Germinal center (tissue), 1 donor: ENCODE measurements at places on chromosomes 11 and 22.
A peak's percentile ranks its signal among the peaks of the same experiment; 100 is the strongest.

DNA sequence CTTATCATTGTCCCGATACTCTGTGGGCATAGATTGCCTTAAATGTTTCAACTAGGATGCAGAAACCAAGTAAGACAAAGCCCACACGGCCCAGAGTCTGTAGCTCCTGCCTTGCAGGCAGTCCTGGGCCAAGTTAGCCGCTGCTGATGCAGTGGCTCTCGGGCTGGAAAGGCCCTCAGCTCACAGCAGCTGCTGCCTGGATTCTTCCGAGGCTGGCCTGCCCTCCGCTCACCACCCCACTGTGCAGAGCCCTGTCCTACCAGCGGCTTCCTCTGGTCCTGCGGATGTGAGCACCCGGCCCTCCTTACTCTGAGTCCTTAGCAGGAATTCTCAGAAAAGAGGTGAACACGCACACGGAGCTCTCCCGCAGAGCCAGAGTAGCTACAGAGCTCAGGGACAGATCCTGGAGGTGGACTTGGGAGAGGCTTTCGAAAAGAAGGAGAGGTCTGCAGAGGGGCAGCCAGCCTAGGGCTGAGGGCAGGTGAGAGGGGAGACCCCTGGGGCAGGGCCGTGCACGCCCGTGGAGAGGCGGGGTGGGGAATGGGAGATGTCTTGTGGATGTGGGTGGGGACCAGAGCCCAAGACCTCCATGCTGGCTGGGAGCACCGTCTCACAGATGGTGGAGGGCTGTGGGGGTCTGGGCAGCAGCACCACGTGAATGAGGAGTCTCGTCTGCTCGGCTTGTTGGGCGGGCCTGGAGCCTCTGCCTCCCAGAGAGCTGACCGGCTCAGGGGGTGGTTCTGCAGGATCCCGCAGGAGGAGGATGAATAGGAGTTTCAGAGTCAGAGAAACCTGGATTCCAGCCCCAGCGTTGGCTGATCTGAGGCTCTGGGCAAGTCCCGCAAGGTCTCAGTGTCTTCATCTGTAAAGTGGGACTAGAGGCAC lies 117.4 kb upstream of the B3GAT1 start:
- DNase-seq, result no peak

DNA sequence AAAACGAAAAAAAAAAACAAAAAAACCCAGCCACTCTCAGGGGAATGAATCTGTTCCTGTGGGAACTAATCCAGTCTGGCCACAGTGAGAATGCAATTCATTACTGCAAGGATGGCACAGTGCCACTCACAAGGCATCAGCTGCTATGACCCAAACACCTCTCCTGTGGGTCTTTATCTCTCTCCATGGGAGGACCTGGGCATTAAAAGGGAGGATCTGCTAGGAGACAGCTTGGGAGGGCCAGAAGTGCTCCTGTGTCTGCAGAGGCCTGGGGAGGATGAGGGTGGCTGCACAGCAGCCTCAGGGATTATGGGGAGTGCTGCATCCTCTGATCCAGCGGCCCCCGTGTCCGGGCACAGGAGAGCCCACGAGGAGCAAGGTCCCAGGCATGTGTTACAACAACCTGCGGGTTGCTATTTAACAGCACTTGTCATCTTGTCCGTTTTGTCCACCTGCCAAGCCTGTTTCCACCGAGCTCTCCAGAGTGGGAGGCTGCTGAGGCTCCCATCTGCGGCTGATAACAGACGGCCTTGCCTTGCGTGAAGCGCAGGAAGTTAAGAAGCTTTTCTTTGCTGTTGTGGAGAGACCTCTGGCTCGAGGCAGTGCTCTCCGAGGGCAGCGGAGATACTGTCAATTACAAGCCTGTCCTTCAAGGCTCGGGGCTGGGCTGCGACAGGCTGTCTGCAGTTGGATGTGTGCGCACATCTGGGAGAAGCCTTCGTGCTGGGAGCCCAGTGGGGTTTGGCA lies 97.7 kb downstream of the NXPE2 start:
- DNase-seq, result no peak

- DNase-seq, result no peak
These were observed 12.4 kb upstream of the SLC39A13 start for GRCh38 chr11:47396049-47396320.

GRCh38 chr11:103076361-103076760 lies 15.6 kb downstream of the DCUN1D5 start:
- DNase-seq, result no peak

DNA sequence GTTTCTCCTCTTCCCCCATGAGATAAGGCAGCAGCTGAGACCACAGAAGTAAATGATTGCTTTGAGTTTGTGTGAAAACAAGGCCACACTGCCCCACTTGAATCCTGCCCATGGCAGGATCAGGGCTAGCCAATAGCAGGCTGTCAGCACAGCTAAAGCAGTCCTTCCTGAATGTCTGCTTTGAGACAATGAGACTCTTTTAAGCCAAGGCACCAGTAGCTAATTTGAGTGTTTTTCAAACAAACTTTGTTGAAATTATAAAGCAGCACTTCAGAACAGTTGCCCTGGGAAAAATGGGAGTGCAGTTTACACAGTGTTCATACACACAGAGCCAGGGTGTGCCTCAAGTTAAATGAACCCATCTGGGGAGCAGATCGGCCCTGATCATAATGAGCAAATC lies 103.5 kb upstream of the OR5AK2 start:
- DNase-seq, result no peak

- DNase-seq, result no peak
These were observed 23.3 kb upstream of the PHF21B start for GRCh38 chr22:45033136-45033535.

- no peak for DNase-seq
These were observed 10.9 kb downstream of the INS start for GRCh38 chr11:2149864-2150847.

- peak; percentile 66 for DNase-seq
These were observed 26.6 kb upstream of the IL17RA start for GRCh38 chr22:17057959-17058814.

GRCh38 chr22:27772081-27772983 lies 29.2 kb downstream of the MN1 start:
- DNase-seq, result no peak

DNA sequence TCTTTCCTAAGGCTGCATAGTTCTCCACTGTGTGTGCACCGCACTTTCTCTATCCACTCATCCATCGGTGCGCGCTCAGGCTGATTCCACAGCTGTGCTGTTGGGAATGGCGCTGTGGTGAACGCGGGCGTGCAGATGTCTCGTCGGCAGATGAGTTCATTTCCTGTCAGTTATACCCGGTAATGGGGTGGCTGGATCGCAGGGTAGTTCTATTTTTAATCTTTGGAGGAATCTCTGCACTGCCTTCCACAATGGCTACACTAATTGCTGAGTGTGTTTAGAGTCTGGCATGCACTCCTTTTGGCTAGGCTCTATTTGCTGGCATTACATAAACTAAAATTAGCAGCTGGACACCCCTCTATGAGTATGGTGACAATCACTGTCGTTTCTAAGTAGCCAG lies 27.9 kb upstream of the KRTAP5-7 start:
- no peak for DNase-seq

DNA sequence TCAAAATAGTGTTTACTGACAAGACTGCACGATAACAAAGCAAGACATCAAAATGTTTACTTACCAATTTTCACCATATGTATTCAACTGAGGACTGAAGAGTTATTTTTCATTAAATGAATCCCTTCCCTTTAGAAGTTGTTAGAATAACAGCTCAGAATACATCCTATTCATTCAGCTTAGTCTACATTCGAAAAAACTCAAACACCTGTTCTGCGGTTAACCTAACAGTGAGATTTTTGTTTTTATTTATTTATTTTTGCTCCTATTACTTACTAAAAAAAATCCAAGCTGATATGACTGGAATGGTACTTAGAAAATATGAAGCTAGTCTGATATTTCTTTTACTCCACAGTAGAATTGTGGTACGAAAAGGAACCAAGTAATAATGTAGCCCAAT lies 10.0 kb downstream of the KCNA4 start:
- no peak for DNase-seq

DNA sequence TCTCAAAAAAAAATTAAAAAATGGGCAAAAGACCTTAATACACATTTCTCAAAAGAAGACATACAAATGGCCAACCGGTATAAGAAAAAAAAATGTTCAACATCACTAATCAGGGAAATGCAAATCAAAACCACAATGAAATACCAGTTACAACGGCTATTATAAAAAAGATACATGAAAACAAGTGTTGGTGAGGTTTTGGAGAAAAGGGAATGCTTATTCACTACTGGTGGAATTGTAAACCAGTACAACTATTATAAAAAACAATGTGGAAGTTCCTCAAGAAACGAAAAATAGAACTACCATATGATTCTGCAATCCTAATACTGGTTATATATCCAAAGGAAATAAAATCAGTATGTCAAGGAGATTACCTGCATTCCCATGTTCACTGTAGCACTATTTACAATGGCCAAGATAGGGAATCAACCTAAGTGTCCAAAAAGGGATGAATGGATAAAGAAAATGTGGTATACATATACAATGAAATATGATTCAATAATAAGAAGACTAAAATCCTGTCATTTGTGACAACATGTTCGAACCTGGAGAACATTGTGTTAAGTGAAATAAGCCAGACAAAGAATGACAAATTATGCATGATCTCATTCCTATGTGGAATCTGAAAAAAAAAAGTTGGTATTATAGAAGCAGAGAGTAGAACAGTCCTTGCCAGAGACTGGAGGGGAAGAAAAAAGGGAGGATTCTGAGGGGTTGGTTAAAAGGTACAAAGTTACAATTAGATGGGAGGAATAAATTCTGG lies 256.9 kb upstream of the PITPNB start:
- DNase-seq, result no peak

- no peak for DNase-seq
These were observed 179.7 kb downstream of the TBC1D22A start for GRCh38 chr22:46941968-46942798.

- no peak for DNase-seq
These were observed 13.5 kb upstream of the ZNF74 start for GRCh38 chr22:20380486-20380885.

- no peak for DNase-seq
These were observed 133.9 kb downstream of the WNT7B start for GRCh38 chr22:45843031-45843430.

GRCh38 chr11:78074756-78075155 lies 4.9 kb downstream of the NDUFC2 start:
- no peak for DNase-seq

DNA sequence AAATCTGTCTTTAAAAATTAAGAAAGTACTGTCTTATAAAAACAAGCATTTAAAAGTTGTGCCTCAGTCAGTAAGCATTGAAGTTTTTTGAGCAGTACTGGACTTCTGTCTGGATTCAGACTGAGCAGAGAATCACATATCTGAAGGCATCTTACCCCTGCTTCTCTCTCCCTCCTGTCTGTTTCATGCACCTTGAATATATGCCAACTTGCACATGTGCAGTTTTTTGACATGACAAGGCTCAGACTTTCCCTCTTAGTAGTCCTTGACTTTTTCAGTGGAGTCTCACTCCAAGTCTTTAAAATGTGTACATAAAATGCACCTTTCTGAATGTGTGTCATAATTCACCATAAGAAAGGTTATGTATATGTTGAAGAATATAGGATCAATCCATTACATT lies 19.8 kb downstream of the SPECC1L start:
- no peak for DNase-seq

- DNase-seq, result no peak
These were observed 675.4 kb upstream of the ARHGAP42 start for GRCh38 chr11:100011697-100012096.

DNA sequence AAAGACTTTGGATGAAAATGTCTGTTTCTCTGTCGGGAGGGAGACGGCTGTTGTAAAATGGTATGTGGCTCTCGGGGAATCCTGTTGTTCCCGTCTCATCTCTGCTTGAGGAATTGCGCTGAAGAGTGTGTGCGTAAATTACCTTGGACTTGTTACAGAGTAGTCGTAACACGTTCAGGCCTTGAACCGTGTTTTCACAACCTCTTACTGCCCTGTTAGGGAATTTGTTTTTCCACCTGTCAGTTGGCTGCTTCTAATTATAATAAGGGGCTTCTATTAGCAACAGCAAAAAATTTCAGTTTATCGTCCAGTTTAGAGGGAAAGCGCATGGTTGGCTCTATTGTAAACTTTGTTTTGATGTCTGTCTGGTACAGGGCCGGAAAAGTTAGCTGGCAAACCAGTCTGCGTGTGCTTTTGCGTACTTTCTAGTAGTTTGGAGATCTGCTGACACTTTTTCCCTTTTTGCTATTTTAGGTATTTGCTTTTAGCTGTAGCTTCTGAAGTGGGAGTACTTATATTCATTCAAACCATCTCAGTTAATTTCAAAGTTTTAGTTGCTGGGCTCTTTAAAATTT lies 1.5 kb downstream of the HIPK3 start:
- DNase-seq, result no peak

- DNase-seq, result no peak
These were observed 117.5 kb downstream of the TRPC6 start for GRCh38 chr11:101466352-101466751.

GRCh38 chr11:130606178-130606577 lies 157.7 kb downstream of the ADAMTS15 start:
- DNase-seq, result no peak

DNA sequence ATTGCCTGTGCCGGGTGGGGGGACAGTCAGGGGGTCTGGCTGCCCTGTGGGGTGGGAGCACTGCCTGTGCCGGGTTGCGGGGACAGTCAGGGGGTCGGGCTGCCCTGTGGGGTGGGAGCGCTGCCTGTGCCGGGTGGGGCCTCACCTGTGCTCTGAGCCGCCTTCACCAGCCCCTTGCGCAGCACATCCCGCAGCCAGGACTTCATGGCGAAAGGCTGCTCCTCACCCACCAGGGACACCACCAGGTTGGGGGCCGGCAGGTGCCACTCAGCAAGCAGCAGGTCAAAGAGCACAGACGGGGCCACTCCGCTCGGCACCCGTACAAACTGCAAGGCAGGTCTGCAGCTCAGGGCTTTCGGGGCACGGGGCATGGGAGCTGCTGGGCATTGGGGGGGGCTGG lies 21.4 kb downstream of the TSSC4 start:
- no peak for DNase-seq

- DNase-seq, result peak; percentile 19
These were observed 1.4 kb downstream of the PC start for GRCh38 chr11:66956689-66957290.

- DNase-seq, result no peak
These were observed 138.0 kb upstream of the POU2AF2 start for GRCh38 chr11:111107501-111107900.
